ENCODE measurements at places on chromosomes 6 and 20. TPM values are rescaled to one million over a fixed set of nuclear protein-coding genes. Genes with fewer than 3 reads are reported as not detected.

DNA sequence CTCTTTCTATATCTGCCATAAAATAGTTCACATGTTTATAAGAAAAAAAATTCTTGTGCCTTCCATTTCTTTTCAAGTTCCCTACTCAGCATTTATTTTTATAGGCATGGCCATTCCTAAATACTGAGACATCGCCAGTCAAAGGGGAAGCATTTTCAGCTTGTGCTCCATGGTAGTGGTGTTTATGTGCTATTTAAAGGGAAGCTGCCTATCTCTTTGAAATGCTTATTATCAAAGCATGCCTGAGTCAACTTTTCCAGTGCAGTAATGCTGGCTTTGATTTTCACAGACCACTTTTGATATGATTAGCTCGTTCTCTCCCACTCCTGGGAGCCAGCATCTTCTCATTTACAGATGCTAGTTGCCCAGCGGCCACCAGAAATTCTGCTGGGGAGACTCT, 124.1 kb upstream of the RIN2 start:
- DNase-seq, result peak; percentile 33

DNA sequence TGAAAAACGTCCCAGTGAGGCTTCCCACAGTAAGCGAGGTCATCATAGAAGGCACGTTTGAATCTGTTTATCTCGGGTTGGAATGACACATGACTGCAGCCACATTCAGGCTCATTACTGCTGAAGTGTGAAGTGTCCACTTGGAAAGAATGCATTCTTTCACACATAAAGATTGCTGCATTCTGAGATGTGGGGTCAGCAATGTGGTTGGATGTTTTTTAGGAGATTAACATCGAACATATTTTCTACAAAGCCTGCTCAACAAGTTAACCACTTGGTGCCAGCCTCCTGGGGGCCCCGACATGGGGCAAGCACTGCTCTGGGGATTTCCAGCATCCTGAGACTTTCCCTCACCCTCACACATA, 79.9 kb downstream of the BMP6 start:
- DNase-seq, result no peak

POLR1H gene
- 35.0 TPM for total RNA-seq

DNA sequence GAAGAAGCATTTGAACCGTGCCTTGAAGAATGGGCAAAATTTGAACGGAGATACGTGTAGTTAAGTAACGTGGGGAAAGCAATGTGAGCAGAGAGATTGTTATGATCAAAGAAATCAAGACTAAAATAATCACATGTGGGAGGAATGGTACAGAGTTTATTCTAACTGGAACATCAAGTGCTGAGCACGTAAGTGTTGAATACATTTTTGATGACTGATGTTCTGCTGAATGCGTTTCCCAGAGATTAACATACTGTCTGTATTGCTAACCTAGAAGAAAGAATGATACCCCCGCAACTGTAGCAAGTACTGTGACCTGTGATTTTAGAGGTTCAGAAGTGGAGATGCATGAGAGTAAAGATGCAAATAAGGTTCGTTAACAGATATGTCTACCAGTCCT, 146.9 kb upstream of the EPHA7 start:
- DNase-seq, result no peak

- DNase-seq, result peak; percentile 49
Observed at GRCh38 chr6:63352544-63353285, 32.9 kb upstream of the LGSN start.

- DNase-seq, result peak; percentile 2
Observed at GRCh38 chr6:130288065-130288464, 65.3 kb upstream of the SAMD3 start.

DNA sequence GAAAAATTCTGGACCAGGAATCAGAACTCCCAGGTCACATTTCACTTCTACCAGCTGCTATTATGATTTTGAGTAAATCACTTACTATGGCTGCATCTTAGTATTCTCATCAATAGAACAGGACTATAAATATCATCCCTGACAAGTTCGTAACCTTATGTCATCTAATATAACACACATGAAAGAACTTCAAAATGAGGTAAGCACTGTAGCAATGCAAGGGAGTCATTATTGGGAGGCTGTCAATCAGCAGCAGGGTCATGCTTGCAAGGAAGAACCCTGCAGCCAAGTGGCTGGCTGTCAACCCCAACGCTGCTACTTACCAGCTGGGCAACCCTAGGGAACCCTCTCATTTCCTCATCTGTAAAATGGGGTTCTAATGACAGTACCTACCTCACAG, 123.3 kb upstream of the B3GAT2 start:
- DNase-seq, result no peak

IBTK gene
- 45.0 TPM for total RNA-seq

PSORS1C2 gene
- total RNA-seq, result not detected

- DNase-seq, result no peak
Observed at GRCh38 chr6:68042339-68043121, 592.6 kb upstream of the ADGRB3 start.

GRCh38 chr6:107434812-107435211, 24.6 kb downstream of the PDSS2 start:
- no peak for DNase-seq

Measured in IMR-90 (cell line).